NCI-H460 (cell line): ENCODE measurements at places on chromosomes 6 and 20. TPM values are rescaled to one million over a fixed set of nuclear protein-coding genes. Genes with fewer than 3 reads are reported as not detected.
A peak's percentile ranks its signal among the peaks of the same experiment; 100 is the strongest.

SRMS gene
- not detected in 2 replicates for total RNA-seq

CCDC167 gene
- total RNA-seq, result 18.1 and 19.7 TPM in 2 replicates

NKX2-2 gene
- total RNA-seq, result not detected in 2 replicates

CSTF1 gene
- total RNA-seq, result 52.7 and 60.9 TPM in 2 replicates

CNR1 gene
- not detected in 2 replicates for total RNA-seq

NMBR gene
- total RNA-seq, result not detected in 2 replicates

PXT1 gene
- total RNA-seq, result not detected in 2 replicates

MYLK4 gene
- 0.09 and 0.27 TPM in 2 replicates for total RNA-seq

PKIB gene
- not detected in 2 replicates for total RNA-seq

OOEP gene
- total RNA-seq, result not detected in 2 replicates

EFCAB8 gene
- total RNA-seq, result not detected in 2 replicates

CALHM6 gene
- 0.45 TPM in 1 of 2 replicates, not detected in the other for total RNA-seq

SEMG2 gene
- not detected in 2 replicates for total RNA-seq

FAM217A gene
- total RNA-seq, result not detected in 2 replicates

RGS17 gene
- 0.14 and 0.20 TPM in 2 replicates for total RNA-seq

KHDC1L gene
- total RNA-seq, result not detected in 2 replicates

GRCh38 chr20:3801846-3802245 lies 5.7 kb downstream of the CDC25B start:
- DNase-seq, result no peak

DNA sequence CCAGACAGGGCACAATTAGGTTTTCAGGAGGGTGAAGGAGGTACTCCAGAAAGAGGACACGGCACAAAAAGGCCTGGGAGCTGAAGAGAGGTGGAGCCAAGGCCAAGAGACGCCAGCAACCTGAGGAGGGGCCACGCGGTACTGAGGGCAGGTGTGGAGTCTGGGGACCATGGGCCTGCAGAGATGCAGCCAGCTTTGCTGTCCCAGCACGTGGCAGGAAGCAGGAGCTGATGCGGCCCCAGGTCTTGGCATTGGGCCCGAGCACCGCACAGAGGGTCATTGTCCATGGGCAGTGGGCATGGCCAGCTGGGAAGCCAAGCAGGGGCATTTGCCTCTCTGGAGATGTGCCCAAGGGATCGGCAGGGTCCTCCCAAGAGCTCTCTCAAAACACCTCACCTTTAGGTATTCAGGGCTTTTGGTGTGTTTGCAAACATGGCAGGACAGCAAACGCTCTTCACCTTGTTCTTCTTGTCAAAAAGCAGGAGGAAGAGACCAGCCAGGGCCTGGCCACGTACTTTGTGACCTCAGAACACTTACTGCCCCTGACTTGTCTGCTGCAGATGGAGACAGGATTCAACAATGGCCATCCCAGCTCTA lies 1.4 kb upstream of the BPIFB1 start:
- DNase-seq, result no peak

GRCh38 chr20:47063808-47064207 lies 169.2 kb downstream of the EYA2 start:
- DNase-seq, result no peak

- DNase-seq, result no peak
These were observed 402.2 kb downstream of the DHX35 start for GRCh38 chr20:39364320-39364719.

DNA sequence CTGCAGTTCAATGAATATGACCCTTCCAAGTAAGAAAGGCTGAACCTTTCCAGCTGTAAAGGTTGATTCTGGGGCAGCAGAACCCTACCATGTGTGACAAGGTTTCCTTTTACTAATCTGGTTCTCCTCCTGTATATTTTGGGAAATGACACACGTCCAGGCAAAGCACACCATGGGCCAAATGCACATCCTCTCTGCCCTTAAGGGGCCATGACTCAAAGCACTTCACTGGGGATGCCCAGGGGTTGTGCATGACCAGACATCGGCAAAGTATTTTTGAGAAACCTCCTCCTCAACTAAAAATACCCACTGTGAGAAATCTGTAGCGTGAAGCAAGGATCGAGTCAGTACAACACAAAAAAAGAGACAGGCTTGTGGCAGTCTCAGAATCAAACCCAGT lies 174.7 kb downstream of the BACH2 start:
- DNase-seq, result no peak

GRCh38 chr6:27867051-27867944 lies 44.9 kb downstream of the OR2B2 start:
- peak; percentile 54 for DNase-seq

GRCh38 chr6:169956580-169956979 lies 205.2 kb downstream of the ERMARD start:
- no peak for DNase-seq

- DNase-seq, result no peak
These were observed 115.7 kb downstream of the PRIM2 start for GRCh38 chr6:57432919-57433684.

- DNase-seq, result no peak
These were observed 1.6 kb downstream of the SMPDL3A start for GRCh38 chr6:122790423-122791309.

DNA sequence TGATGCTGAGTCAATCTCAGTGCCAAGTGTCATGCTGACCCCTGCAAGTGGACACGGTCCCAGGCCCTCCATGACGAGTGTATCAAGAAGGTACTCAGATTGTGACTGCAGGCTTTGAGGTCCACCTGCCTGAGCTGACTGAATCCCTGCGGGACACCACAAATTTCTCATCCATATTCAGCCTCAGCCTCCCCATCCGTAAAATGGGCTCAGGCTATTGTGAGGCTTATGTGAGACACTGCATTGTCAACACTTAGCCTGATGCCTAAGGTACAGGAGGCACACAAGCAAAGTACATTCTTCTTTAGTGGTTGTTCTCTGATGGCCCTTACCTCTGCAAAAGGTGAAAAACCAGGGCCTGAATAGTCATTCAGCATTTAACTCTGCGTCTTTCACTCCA lies 70.4 kb upstream of the NFATC2 start:
- no peak for DNase-seq

- DNase-seq, result no peak
These were observed 16.8 kb downstream of the PHACTR2 start for GRCh38 chr6:143694560-143694959.

GRCh38 chr6:6704103-6705060 lies 115.9 kb downstream of the LY86 start:
- DNase-seq, result no peak

- no peak for DNase-seq
These were observed 91.1 kb upstream of the PLN start for GRCh38 chr6:118456982-118457381.

DNA sequence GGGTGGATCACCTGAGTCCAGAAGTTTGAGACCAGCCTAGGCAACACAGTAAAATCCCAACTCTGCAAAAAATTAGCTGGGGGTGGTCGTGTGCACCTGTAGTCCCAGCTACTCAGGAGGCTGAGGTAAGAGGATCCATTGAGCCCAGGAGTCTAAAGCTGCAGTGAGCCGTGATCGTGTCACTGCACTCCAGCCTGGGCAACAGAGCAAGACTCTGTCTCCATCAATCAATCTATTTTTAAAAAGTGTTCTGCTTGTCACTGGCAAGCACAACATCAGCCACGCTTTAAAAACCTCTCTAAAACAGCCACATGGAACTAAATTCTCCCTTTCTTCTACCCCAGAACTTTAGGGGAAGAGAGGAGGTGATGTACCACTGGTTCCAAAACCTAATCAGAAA lies 131.6 kb upstream of the RREB1 start:
- DNase-seq, result no peak

GRCh38 chr20:18052856-18053255 lies 4.9 kb downstream of the OVOL2 start:
- no peak for DNase-seq

DNA sequence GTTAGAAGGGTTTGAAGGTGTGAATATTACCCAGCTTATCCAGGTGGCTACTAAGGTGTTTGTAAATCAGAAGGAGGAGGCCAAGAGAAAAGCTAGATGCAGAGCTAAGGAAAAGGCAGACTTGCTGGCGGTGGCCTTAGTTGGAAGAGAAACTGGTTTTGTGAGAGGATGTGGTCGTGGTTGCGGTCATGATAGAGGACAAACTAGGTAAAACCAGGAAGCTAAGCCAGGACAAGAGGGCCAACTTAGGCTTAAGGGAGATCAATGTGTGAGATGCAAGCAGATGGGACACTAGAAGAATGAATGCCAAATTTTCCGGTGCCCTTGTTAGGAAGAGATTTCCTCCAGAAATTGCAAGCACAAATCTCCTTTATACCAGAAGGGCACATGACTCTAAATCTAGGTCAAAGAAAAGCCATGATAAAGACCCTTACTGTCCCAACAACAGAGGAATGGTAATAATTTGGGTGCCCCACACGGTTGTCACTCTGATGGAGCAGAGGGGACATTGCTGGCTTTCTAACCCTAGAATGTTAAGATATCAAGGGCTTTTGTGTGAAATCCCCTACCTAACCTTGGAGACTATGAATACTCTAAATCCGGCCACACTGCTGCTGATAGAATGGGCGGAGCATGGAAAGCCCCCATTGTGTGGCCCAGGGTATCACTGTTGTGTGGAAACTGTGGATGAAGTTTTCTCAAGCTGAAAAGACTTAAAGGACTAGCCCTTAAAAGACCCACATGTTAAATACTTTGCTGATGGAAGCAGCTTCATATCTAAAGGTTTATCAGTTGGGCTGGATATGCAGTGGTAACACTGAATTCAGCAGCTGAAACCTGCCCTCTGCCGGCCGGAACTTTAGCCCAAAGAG lies 7.8 kb downstream of the IL22RA2 start:
- peak; percentile 21 for DNase-seq

DNA sequence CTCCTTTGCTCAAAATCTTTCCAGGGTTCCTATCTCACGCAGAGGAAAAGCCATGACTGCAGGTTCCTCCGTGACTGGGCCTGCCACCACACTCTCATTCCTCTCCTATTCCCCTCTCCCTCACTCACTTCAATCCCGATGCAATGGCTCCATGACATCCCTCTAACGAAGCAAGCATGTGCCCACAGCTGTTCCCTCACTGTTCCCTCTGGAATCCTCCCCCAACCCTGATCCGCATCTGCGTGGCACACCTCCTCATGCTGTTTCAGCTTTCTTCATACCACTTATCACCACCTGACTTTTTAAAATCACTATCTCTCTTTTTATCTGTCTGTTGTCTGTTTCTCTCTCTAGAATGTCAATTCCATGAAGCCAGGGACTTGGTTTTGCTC lies 25.5 kb downstream of the ANGPT4 start:
- no peak for DNase-seq

GRCh38 chr6:158633127-158633526 lies 11.4 kb downstream of the DYNLT1 start:
- no peak for DNase-seq

- no peak for DNase-seq
These were observed 118.2 kb downstream of the ADAT2 start for GRCh38 chr6:143332153-143332845.

DNA sequence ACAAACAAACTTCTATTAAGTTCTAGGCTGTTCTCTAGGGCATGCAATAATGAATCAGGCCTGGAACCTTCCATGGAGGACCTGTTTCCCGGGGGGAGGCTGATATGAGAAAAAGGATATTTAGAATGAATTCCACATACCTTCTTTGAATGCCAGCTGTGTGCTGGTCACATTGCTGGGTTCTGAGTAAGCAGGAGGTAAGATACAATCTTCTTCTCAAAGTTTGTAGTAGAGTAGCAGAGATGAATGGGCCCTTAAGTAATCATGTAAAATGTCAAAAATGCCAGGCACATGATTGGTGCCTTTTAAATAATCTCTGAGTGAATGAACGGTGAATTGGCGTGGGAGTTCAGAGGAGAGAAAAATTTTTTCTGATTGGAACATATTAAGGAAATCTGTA lies 47.4 kb downstream of the TGM2 start:
- no peak for DNase-seq

- DNase-seq, result no peak
These were observed 43.4 kb upstream of the TRAM2 start for GRCh38 chr6:52620055-52620905.

DNA sequence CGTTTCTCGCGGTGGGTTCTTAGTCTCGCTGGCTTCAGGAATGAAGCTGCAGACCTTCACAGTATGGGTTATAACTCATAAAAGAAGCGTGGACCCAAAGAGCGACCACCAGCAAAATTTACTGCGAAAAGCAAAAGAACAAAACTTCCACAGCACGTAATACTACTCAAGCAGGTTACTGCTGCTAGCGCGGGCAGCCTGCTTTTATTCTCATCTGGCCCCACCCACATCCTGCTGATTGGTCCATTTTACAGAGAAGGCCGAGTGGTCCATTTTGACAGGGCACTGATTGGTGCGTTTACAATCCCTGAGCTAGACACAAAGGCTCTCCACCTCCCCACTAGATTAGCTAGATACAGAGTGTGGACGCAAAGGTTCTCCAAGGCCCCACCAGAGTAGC lies 17.4 kb downstream of the LY86 start:
- no peak for DNase-seq

GRCh38 chr6:11204794-11205366 lies 27.6 kb downstream of the NEDD9 start:
- DNase-seq, result no peak

- DNase-seq, result no peak
These were observed 30.0 kb downstream of the MYH7B start for GRCh38 chr20:34985461-34986310.

- DNase-seq, result no peak
These were observed 45.9 kb downstream of the EPHA7 start for GRCh38 chr6:93373445-93373844.

DNA sequence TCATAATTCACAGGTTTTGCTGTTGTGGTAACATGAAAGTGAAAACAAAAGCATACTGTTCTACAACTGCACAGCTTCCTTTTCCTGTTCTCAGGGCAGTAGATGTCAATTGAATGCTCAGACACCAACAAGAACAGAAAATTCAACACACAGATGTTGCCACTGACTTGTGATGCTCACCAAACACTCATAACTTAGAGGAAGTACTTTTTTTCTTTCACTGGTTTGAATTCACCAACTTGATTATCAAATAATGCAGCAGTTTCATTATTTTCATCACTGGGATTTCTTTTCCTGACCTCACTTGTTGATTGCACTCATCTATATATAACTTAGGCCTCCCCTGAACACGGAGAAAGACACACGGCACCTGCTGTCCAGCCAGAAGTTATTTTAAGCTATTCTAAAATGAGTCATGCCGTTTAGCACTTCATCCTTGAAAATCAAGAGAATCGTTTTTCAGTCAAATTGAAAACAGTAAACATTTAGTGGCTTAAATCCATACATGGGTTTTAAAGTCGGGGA lies 949 bp downstream of the TXLNB start:
- no peak for DNase-seq

DNA sequence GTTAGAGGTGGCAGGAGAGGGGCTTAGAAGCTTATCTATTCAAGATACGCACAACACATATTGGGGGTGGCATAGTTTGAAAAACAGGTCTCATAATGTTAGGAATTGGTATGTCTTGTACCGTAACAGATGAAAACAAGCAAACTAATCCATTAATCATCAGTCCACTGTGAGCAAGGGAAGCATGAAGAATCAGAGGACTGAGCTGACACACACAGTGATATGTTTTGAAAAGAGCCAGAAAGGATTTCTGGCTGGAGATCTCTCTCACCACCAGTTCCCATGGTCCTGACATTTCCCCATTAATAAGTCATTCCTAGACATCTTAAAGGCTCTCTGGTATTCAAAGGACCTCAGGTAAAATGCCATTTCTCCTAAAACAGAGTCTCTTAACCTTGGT lies 158.8 kb upstream of the PHACTR1 start:
- DNase-seq, result no peak

DNA sequence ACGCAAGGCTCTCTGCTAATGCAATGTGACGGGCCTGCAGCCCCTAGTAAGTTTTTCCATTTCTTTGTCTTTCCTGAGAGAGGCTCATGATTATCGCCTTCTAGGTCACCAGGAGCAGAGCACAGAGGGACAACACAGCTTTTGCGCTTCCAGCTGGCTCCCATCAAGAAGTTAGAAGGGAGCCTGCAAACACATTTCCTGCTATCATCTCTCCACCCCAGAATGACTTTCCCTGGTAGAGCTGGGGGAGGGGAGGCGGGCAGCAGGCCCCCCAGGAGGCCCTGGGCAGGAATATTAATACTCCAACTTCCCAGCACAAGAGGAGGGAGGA lies 35.7 kb upstream of the CCDC167 start:
- DNase-seq, result no peak
